Muscle of back (tissue), 13 donors: ENCODE measurements at places on chromosomes 2 and 18. TPM values are rescaled to one million over a fixed set of nuclear protein-coding genes. Genes with fewer than 3 reads are reported as not detected.

The ARHGAP15 gene
- polyA plus RNA-seq = 8.5 TPM

The DYNAP gene
- polyA plus RNA-seq = not detected

DNA sequence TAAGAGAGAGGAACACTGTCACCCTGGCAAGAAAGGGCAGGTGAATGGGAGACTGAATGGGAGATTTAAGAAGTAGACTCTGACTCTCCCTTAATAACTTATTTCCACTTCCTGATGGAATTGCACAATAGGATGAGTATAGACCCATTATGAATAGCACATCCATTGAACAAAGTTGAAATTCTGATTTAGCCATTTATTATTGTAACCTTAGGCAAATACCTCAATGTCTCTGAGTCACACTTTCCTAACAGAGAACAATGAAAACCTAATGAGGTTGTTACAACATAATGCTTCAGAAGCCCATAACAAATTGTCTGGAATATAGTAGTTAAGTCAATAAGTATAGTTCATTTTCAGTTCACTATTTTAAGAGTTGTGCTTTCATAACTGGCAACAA, 78.9 kb downstream of the NRXN1 start:
- DNase-seq = no peak

The HAT1 gene
- 39.8 TPM for polyA plus RNA-seq

The CIB4 gene
- polyA plus RNA-seq = not detected

GRCh38 chr2:239730897-239731296, 294.2 kb downstream of the NDUFA10 start:
- DNase-seq = no peak

DNA sequence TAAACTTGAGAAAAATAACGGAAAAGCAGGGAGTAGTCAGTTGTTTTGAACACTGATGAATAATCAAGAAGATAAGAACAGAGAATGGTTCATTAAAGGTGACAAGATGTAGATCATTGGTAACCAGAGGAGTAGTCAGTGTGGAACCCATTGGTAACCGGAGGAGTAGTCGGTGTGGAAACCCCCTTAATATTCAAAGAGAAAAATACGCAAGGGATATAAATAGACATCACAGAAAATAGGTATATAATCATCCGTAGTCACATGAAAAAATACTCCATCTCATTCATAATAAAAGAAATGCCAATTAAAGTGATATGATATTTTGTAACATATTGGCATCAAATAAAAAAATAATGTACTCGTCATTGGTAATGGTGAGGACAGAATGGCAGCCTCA, 70.6 kb upstream of the EPAS1 start:
- DNase-seq = no peak

DNA sequence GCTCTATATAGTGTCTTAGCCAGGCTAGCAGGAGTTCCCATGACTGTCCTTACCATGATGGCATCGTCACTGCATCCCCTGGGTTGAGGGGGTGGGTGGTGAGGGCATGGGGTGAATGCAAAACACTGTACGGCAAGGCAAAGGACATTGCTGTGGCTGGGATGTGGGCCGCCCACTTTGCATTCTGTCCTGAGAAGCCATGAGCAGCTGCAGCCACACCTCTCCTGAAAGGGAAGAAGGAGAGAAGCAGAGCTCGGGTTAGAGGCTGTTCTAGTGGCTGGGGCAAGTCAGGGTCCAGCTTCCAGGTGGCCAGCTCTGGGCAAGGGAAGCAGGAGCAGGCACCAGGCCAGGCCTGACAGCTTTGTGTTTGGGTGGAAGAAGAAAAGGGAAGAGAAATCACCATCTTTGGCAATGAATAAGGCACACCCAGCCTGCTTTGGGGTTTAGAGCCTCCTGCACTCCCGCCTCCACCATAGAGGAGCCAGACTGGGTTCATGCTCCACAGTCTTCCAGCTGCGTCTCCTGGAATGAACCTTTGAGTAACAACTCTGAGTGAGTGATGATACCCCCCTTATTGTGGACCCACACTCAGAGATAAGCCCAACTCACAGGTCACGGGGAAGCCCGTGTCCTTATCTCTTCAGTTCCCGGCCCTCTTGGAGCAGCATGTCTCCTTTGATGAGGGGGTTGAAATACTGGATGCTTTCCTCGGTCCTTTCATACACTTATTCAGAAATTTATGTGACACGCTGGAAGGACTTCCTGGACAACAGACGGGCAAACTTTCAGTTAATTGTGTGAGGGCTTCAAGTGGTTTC, 63.4 kb downstream of the INPP4A start:
- no peak for DNase-seq

GRCh38 chr2:236133410-236134012, 34.7 kb downstream of the GBX2 start:
- DNase-seq = no peak

DNA sequence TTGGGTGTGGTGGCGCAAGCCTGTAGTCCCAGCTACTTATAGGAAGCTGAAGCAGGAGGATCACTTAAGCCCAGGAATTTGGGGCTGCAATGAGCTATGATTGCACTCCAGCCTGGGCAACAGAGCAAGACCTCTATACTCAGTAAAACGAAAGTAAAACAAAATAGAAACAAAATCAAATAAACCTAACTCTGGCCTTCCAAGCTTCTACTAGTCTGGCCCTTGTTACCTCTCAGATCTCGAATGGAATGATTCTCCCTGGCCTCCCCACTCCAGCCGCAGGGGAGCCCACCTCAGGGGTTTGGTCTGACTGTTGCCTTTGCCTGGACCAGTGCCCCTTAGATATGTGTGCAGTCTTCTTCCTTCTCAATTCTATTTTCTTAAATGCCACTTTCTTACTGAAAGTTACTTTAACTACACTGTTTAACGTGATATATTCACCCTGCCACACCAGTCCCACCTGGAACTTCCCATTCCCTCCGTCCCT, 160.0 kb upstream of the GCFC2 start:
- no peak for DNase-seq

- DNase-seq = no peak
Observed at GRCh38 chr2:133892352-133892913, 324.2 kb upstream of the NCKAP5 start.

The TRIM43 gene
- not detected for polyA plus RNA-seq

DNA sequence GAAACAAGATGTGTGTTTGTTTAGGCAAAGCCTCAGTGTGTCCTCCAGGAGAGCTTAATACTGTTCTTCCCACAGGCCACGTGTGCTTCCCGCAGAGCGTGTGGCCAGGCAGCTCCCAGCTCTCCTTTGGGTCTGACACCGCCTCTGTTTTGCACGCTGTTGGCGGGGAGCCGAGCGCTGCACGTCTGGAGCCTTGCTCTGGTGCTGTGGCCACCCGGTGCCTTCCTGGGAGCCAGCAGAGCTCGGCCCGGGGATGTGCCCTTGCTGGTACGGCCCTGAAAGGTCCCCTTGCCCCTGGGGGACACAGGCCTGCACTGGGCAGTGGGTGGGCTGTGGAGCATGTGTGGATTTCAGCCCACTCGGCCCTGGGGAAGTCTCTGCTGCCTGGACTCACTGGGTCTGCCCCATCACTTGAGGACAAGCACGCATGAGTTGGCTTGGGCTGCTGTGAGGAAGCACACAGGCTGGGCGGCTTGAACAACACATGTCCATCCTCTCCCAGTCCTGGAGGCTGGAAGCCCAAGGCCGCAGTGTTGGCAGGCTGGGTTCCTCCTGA, 160.7 kb upstream of the HDAC4 start:
- DNase-seq = peak; percentile 62

The HDLBP gene
- 385 TPM for polyA plus RNA-seq

- DNase-seq = no peak
Observed at GRCh38 chr2:50707196-50707595, 324.7 kb downstream of the NRXN1 start.

The SNRPD1 gene
- polyA plus RNA-seq = 97.0 TPM

DNA sequence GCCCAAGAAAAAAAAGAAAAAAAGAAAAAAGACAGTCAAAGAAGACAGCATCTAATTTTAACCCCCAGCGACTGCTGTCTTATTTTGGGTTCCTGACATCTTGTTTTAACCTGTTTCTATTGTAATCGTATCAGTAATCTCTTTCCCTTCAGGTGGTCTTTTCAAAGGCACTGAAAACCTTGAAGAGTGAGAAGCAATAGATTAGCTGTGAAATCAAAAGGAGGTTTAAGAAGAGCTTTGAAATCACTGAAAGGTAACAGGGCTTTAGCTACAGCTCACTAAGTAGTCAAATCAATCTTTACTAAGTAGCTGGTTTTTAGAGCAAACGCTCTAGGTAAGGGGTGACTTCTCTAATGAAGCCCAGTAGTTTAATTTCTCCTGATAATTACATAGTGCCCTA, 5.4 kb upstream of the TANC1 start:
- DNase-seq = no peak

- DNase-seq = no peak
Observed at GRCh38 chr2:96526101-96526591, 10.4 kb upstream of the ARID5A start.

The GPR148 gene
- not detected for polyA plus RNA-seq

The DHRS9 gene
- 0.75 TPM for polyA plus RNA-seq

- DNase-seq = no peak
Observed at GRCh38 chr2:234633581-234634230, 136.8 kb upstream of the ARL4C start.

The DYSF gene
- polyA plus RNA-seq = 107 TPM

The LAMA1 gene
- 3.2 TPM for polyA plus RNA-seq

The RMC1 gene
- 10.4 TPM for polyA plus RNA-seq

The TGFA gene
- 0.70 TPM for polyA plus RNA-seq
